ENCODE measurements at places on chromosomes 1 and 21. TPM values are rescaled to one million over a fixed set of nuclear protein-coding genes. Genes with fewer than 3 reads are reported as not detected.

GRCh38 chr1:162672622-162673260, 40.5 kb downstream of the DDR2 start:
- H3K36me3 ChIP-seq, result no peaks in the 10 kb centered on the region
- no peaks in the 10 kb centered on the region for H3K27me3 ChIP-seq
- no peak overlapping the region for H3K27ac ChIP-seq
- no peak overlapping the region for H3K4me3 ChIP-seq
- peaks cover 11% of the 10 kb centered on the region for H3K4me1 ChIP-seq
- no peak for DNase-seq

GRCh38 chr21:45837936-45838335, 143.6 kb upstream of the COL6A1 start:
- H3K27me3 ChIP-seq, result peaks cover 5% of the 10 kb centered on the region
- peaks cover 5% of the 10 kb centered on the region for H3K4me1 ChIP-seq
- H3K36me3 ChIP-seq, result peaks cover 4% of the 10 kb centered on the region
- H3K27ac ChIP-seq, result no peak overlapping the region
- H3K4me3 ChIP-seq, result no peak overlapping the region
- DNase-seq, result no peak

- DNase-seq, result no peak
- peaks cover 63% of the 10 kb centered on the region for H3K4me1 ChIP-seq
- H3K4me3 ChIP-seq, result no peak overlapping the region
- H3K27ac ChIP-seq, result peak overlapping the region; percentile 21
- H3K27me3 ChIP-seq, result peaks cover 3% of the 10 kb centered on the region
- H3K36me3 ChIP-seq, result no peaks in the 10 kb centered on the region
Observed at GRCh38 chr1:182622901-182623528, 18.8 kb upstream of the RGS16 start.

GRCh38 chr1:17880449-17880848, 125.3 kb downstream of the ACTL8 start:
- no peak overlapping the region for H3K4me3 ChIP-seq
- no peaks in the 10 kb centered on the region for H3K36me3 ChIP-seq
- DNase-seq, result no peak

DNA sequence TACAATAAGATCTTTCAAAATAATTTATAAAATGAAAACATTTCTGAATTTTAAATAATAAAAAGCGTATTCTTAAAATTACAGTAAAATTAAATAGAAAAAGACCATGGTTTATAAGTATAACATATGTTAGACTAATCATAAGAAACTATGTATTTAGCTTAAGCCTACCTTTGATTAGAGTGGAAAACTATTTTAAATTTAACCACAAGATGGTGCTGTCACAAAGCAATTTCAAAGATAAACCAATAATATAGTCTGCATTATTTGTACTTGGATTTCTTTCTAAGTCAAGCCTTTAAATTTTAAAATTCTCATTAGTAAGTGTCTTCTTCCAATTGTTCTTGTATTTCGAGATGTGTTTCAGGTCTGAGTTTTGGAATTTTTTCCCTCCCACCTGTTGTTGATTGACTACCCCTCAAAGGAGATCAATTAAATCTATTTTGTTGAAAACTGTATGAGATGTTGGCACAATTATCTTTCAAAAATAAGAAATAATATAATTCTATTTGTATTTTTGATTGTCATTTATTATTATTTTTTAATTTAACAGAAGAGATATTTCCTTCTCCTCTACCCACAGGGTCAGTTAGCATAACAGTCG, 459.8 kb downstream of the KCNT2 start:
- H3K4me3 ChIP-seq, result no peak overlapping the region
- no peaks in the 10 kb centered on the region for H3K36me3 ChIP-seq
- DNase-seq, result no peak
- no peaks in the 10 kb centered on the region for H3K4me1 ChIP-seq
- no peak overlapping the region for H3K27ac ChIP-seq
- H3K27me3 ChIP-seq, result no peaks in the 10 kb centered on the region

The SYT11 gene
- total RNA-seq, result 15.4 TPM

The HCN3 gene
- total RNA-seq, result 7.3 TPM

The CD2 gene
- total RNA-seq, result not detected

The SUSD4 gene
- 18.5 TPM for total RNA-seq

Data from endothelial cell (in vitro differentiated cells).